ENCODE measurements at places on chromosomes 11 and 22.
A peak's percentile ranks its signal among the peaks of the same experiment; 100 is the strongest.

- DNase-seq, result peak; percentile 82
These were observed 15.7 kb upstream of the SPTBN2 start for GRCh38 chr11:66744485-66745355.

GRCh38 chr11:23797624-23798419 lies 699.0 kb upstream of the LUZP2 start:
- DNase-seq, result no peak

GRCh38 chr11:60347084-60347797 lies 20.2 kb downstream of the MS4A6E start:
- no peak for DNase-seq

GRCh38 chr11:27722117-27722952 lies 22.1 kb upstream of the BDNF start:
- peak; percentile 49 for DNase-seq

- peak; percentile 54 for DNase-seq
These were observed 655.9 kb upstream of the TENM4 start for GRCh38 chr11:80096736-80097135.

GRCh38 chr11:26134481-26135355 lies 197.2 kb upstream of the ANO3 start:
- DNase-seq, result peak; percentile 32

- no peak for DNase-seq
These were observed 488.3 kb downstream of the INSC start for GRCh38 chr11:15602785-15603567.

DNA sequence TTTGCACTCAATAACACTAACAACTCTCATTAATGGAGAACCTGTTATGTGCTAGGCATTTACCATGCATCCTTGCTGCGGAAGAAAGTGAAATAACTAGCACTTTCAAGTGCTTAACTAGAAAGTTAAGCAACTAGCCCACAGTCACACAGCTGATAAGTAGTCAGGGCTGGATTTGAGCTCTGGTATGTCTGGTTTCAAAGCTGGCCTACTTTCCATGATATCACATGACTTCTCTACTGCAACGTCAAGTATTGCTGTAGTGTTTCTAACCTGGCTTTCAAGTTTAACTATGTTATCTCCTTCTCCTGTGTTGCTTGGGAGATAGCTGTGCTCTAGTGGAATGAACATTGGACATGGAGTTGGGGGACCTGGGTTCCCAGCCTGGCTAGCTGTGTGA lies 12.1 kb downstream of the SLC15A3 start:
- no peak for DNase-seq

DNA sequence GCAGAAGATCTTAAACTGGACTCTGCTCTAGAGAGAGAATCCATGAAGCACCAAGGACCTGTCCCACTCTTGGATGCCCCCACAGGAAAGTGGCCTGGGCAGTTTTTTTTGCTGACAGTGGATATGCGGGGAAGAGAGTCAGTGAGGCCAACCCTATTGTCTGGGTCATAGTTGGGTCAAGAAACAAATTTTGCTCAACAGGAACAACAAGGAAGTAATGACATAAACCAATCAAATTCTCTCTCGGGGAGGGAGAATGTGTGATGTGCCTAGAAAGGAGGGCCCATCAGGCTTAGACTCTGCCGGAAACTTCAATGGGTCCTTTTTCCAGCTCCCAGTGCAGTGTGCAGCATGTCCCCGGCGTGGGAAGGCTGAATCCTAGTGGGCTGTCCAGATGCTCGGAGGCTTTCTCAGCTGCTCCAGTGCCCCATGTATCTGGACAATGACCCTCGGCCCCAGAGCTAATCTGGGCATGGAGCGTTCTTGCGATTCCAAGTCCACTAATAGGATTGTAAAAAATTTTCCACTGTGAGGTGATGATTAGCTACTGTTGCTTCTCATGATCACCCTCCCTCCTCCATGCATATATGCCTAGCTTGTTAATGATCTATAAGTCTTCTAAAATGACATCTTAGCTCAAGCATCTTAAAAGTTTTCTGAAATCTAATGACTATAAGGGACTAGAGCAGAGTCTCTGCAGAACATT lies 101.0 kb downstream of the SNX19 start:
- DNase-seq, result no peak

- DNase-seq, result no peak
These were observed 48.2 kb downstream of the C11orf91 start for GRCh38 chr11:33652431-33652830.

- no peak for DNase-seq
These were observed 14.6 kb downstream of the UBASH3B start for GRCh38 chr11:122670131-122670530.

All from mammary epithelial cell (primary cell).